ENCODE measurements at places on chromosomes 1 and 21.

GRCh38 chr1:20142001-20142710, 3.0 kb downstream of the PLA2G2F start:
- no peak for DNase-seq

- no peak for DNase-seq
Measured at GRCh38 chr1:30663596-30664091, 59.7 kb downstream of the MATN1 start.

- no peak for DNase-seq
Measured at GRCh38 chr1:239686386-239686785, 300.0 kb downstream of the CHRM3 start.

DNA sequence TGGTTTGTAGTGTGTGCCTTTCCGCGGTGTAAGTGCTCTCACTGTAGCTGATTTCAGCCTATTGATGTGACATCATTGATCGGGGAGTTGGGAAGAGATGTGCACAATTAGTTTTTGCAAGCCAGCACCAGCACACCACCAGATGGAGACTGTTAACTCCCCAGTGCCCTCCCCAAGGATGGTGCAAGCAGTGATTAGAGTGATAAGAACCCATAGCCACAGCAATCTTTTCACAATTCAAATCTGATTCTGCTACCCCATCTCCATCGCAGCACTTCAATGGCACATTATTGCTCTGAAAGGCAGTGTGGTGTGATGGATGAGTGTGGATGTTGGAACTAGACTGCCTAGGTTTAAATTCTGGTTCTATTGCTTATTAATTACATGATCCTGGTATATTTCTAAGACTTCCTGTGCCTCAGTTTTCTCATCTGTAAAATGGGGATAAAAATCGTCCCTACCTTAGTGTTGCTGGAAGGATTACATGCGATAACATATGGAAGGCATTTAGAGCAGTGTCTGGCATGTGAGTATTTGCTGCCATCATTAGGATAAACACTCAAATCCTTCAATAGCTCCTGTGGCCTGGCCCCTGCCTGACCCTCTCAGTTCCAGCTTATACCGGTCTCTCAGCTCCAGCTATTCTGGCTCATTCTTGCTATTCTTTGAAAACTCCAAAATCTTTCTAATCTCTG, 6.7 kb downstream of the CSF3R start:
- DNase-seq: no peak

DNA sequence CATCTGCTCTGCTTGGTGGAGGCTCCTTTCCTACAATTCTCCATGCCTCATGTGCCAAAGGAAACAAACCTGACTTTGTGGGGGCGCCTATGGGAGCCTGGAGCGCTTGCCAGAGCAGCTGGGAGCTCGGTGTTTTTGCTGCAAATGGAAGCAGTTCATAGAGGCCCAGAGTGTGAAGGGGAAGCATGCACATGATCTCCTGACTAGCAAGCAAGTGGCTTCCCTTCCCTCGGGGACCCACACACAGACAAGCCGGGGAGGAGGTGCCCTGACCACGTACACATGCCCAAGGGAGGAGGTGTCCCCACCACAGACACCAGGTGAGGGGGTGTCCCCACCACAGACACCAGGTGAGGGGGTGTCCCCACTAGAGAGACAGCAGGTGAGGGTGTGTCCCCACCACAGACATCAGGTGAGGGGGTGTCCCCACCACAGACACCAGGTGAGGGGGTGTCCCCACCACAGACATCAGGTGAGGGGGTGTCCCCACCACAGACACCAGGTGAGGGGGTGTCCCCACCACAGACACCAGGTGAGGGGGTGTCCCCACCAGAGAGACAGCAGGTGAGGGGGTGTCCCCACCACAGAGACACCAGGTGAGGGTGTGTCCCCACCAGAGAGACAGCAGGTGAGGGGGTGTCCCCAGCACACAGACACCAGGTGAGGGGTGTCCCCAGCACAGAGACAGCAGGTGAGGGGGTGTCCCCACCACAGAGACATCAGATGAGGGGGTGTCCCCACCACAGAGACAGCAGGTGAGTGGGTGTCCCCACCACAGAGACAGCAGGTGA, 106.8 kb downstream of the CRYAA start:
- no peak for DNase-seq

- DNase-seq: no peak
Measured at GRCh38 chr21:41367301-41367944, 5.6 kb downstream of the MX2 start.

- DNase-seq: no peak
Measured at GRCh38 chr1:211518330-211519289, 26.6 kb upstream of the RD3 start.

DNA sequence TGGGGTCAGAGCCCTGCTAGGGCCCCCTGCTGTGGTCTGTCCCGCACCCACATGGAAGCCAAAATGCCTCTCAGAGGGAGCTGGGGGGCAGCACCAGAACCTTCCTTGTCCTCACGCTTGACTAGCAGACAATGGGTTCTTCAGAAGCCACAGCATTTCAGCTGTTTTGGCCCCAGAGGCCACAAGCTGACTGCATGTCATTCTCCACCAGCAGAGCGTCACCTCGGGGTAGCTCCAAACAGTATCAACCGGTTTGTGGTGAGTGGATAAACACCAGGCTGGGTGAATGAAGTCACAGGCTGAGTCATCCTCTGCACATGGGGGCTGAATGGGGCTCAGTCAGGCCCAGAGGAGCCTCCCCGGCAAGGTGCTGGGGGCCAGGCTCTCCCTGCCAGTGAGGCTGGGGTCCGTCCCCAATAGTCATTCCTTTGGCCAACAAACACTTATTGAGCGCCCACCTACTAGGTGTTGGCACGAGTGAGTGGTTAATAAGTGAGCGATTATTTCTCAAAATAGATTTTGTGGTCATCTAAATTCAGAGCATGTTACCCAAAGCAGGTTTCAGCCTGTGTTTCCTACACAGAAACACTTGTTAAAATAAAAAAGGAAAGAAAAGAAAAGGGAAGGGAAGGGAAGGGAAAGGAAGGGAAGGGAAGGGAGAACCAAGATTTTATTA, 9.1 kb downstream of the OLIG1 start:
- no peak for DNase-seq

GRCh38 chr1:9471679-9472078, 67.6 kb upstream of the SLC25A33 start:
- DNase-seq: no peak

DNA sequence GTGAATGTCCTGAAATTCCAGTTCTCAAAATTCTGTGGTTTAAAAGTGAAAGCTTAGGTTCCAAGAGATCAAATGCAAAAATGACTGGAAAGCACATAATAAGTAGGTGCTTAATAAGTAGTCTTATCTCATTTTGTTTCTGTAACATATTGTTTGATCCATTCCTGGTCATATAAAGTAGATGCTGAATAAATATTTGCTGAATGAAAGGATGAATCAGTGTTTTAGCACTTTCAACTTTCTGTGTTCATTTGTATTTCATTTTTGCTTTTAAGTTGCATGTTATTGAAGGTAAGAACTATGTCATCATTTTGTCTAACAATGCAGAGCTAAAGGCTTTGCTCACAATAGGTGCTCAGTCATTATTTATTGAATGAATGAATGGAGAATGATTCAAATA, 6.3 kb downstream of the MAST2 start:
- DNase-seq: no peak

- DNase-seq: no peak
Measured at GRCh38 chr1:15680561-15681348, 3.4 kb upstream of the PLEKHM2 start.

Measured in NCI-H2081 treated with DMSO at 0.1 percent for 48 hours (cell line).